ENCODE measurements at places on chromosomes 3 and 15.

GRCh38 chr3:16768956-16769355 is 115.8 kb upstream of the PLCL2 start:
- no peak for DNase-seq

DNA sequence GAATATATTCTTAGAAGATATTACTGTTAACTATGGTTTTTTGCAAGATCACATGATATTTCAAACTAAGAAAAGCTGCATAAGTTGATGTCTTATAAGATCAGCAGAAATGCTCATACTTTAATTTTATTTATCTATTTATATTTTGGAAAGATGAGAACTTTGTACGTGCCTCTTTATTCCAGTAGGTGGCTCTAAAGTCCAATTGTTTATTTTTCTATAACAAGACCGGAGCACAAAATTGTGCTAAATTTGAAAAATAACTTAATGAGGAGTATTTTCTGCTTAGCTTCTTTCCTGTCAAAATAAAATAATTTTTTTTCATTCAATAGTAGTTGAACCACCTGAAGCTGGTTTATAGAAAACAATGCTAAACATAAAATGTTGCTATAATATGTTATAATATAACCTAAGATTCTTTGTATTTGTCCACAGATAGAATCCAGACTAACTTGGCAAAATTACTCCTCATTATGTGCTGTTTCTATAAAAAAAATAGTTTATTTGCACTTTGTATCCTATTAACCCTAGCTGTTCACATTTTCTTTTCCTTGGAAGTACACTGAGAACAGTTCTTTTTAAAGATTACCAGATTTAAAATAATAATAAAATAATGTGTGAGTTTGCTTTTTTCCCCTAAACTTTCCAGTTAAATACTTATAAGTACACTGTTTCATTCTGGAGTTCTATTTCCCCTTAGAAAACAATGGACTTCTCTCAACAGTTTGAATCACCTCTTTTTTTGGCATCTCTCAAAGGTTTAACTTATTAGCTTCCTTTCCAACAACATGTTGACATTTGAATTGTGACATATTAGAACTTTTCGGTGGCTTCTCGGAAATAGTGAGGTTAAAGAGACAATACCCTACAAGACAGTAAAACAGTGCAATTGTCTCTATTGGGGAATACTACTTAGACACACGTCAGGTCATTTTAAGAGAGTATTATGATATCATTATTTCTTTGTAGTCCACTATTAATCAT is 530.0 kb downstream of the MECOM start:
- DNase-seq = no peak

DNA sequence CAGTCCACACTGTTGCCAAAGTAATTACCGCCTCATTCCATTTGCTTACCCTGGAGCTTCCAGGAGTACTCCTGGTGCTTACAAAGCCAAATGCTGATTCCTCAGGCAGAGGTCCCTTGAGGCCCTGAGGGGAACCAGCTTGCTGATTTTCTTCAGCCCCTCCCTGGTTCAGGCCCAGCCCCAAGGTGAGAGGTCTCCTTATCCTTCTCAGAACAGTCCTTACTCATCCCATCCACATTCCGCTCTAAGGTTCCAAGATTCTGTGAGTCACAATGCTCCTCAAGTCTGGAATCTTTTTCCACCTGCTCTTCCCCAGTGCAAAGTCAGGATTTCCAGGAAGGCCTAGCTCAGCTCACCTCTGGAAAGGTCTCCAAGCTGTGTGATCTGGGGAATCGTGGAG is 1.8 kb upstream of the ATP10A start:
- DNase-seq = no peak

DNA sequence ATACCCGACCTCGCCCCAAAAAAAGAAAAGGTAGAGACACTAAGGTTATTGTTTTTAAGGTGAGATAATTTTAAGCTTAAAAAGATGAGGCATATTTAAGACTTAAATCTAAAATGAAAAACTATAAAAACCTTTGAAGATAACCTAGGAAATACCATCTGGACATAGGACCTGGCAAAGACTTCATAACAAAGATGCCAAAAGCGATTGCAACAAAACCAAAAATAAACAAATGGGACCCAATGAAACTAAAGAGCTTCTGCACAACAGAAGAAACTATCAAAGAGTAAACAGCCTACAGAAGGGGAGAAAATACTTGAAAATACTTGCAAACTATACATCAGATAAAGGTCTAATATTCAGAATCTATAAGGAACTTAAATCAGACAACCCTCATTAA is 80.9 kb downstream of the TMCC1 start:
- no peak for DNase-seq

DNA sequence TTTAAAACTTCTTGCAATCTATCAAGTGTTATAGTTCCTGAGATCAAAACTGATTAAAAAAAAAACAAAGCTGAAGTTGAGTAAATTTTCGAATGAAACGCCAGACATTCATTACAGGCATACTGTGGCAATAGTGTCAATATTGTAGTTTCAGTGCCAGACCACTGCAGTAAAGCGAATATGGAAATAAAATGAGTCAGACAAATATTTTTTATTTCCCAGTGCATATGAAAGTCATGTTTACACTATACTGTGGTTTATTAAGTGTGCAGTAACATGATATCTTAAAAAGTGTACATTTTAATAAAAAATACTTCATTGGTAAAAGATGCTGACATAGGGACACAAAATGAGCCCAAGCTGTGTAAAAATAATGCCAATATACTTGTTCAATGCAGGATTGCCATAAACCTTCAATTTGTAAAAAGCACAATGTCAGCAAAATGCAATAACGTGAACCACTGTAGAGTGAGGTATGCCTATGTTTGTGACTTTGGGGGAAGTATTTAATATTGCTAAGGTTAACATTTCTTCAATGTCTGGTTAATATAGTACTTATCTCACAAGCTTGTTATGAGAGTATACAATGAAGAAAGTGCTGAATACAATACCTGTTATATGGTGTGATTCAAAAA is 1473.9 kb upstream of the GBE1 start:
- no peak for DNase-seq

DNA sequence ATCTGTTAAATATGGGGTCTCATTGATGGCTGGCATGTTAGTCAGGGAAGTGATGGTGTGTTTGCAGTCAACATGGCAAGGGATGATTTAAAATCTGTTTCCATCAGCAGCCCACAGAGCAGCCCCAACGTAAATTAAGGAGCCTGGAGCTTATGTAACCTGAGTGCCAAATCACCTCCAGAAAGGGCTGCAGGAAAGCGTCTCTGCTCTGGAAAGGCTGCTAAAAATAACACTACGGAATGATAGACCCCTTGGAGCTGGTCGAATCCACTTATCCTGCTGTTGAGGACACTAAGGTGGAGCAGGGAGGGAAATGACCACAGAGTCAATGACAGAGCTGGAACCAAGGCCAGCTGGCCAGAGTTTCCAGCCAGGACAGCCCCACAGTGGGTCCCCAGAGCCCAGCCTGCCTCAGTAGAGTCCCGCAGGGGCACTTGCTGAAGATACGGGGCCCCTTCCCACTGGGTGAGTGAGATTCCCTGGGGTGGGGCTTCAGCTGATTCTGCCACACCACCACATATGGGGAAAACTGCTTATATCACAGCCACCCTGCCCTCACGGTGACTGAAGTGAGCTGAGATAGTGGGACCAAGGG is 63.5 kb downstream of the EPHB1 start:
- DNase-seq = no peak

Measured in epithelial cell of prostate (primary cell).